ENCODE measurements at places on chromosomes 2 and 18.

- no peak for DNase-seq
These were observed 11.3 kb downstream of the ZNF519 start for GRCh38 chr18:14120926-14121325.

- DNase-seq: no peak
These were observed 57.1 kb downstream of the MAP4K4 start for GRCh38 chr2:101754618-101755017.

DNA sequence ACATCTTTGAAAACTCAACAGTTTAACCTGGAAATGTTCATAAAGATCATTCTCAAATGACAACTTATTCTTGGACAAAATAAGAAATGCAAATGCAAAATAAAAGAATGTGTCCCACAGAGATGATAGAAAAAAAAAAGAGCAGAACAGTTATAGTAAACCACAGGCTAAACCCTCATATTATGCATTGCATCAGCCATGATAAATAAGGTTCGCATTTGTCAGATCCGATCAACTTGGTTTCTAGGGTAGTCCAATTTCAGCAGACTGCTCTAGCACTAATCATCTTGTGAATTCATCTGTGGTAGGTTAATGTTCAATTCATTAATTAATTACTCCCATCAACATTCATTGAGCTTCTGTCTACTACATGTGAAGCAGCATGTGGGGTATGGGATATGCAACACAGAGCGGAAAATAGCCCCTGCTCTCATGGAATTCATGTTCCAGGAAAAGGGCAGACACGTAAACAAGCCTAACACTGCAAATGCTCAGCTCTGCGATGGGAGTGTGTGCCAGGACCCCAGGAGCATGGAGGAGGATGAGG is 316.2 kb upstream of the REV1 start:
- DNase-seq: no peak

DNA sequence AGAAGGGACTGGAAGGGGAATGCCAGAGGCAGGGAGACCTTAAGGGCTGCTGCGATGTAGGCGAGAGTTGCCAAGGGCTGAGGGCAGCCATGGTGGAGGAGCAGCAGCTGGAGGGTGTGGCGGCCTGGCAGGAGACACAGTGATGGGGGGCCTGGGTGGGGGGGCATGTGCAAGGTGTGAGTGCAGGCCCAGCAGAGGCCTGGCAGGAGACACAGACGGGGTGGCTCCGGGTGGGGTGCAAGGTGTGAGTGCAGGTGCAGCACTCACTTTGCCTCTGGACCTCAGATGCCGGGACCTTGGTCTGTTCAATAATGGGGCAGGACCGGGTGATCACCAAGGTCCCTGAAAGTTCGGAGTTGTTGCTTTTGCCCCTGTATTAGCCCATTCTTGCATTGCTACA is 76.2 kb upstream of the ODC1 start:
- no peak for DNase-seq

- DNase-seq: no peak
These were observed 118.6 kb upstream of the ACVR1C start for GRCh38 chr2:157747280-157747679.

GRCh38 chr2:60051991-60052390 is 501.5 kb downstream of the BCL11A start:
- DNase-seq: no peak
